Glutamatergic neuron (in vitro differentiated cells): ENCODE measurements at places on chromosomes 12 and 14. TPM values are rescaled to one million over a fixed set of nuclear protein-coding genes. Genes with fewer than 3 reads are reported as not detected.

The CIDEB gene
- 1.8 TPM for total RNA-seq

- no peak for DNase-seq
These were observed 315.6 kb upstream of the PRKD1 start for GRCh38 chr14:30243207-30243606.

DNA sequence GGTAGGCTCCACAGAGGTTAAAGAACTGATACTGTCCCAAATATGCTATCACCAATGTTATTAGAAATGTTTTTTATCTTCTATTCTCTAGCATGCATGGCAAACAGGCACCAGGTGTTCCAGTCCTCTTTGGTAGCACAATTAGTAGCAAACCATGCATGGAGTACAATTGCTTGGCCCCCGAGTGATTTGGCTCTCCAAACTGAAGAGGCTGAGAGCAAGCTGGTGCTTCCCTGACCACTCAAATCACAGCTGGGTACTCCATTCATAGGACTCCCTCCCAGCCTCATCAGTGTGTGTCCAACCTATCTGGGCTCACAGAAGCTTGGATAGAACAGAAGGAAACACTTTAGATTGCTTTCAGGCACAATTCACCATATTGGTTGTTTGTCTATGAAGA is 93.4 kb downstream of the DIO2 start:
- no peak for DNase-seq

DNA sequence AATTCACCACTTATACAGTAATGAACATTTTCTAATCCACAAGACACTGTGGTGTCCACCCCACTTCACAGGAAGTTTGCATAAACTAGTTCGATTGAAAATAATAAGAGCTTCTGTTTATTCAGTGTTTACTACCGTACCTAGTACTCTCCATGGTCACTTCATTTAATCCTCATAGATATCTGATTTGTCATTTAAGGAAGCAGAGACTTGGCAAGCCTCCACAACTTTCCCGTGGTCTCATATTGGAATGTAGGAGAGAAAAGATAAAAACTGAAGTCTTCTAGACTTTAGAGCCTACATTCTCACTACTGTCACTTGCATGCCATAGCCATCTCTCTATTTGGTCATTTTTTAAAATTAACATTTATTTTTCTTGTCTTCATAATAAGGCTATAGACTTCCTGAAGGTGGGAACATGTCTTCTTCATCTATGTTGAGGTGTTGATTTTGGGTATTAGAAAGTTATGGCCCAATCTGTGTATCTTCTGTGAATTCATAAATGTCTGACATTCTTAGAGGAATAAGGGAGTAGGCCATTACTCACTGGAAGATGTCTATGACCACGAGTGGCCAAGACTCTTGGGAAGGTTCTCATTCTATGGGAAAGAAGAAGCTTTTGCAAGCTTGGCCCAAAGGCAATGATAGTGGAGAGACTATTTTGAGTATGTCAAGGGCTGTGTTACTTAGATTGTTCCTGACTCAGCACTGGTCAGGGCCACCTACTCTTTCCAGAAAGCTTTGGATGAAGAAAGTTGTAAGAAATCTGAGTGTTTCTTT is 423.7 kb downstream of the LRIG3 start:
- no peak for DNase-seq

The ADCY4 gene
- not detected for total RNA-seq

DNA sequence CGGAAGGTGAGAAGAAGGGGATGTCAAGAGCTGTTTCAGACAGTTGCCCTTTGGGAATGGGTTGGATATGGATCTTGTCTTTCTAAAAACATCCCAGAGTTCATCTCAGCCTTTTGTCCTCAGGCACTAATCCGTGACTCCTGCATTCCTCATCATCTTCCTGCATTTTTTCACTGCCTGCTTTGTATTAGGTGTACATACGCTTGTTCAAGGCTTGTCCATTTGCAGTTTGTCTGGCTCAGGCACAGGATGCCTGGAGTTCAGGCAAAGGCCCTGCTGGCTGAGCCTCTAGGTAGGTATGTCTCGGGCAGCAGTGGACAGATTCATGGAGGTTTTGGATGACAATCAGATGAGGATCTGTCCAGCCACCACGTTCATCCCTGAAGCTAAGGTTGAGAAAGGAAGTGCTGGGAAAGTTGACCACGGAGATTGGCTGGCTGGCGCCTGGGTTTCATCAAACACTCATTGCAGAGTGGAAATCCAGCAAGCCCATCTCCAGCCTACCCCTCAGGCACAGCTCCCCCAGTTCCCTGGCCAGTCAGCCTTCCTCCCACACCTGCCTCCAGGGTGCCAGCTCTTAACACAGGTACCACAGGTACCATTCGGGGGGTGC is 12.4 kb upstream of the TMEM106C start:
- no peak for DNase-seq

GRCh38 chr14:77837926-77838325 is 38.0 kb downstream of the ADCK1 start:
- no peak for DNase-seq

DNA sequence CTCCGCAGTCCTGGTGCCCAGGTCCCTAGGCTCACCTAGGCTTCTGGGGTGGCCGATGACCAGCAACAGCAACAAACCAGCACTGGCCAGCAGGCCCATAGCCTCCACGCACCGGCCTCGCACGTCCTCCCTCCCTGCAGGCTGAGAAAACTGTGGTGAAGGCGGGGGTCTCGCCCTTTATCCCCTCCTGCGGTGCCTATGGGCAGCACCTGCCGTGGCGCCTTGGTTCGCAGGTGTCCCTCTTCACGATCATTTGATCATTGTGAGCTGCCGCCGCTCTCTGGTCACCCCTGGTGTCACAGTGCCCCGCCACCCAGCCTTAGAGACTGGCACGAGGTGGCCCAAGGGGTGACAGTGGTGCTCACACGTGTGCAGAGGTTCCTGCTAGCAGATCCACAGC is at the start of gene OVCH1:
Gene OVCH1 (minus strand): TSS at position 99 of the 400 bp plus-strand sequence. CDS start 0 bp downstream, at position 99.
- DNase-seq = no peak
